ENCODE measurements at places on chromosomes 12 and 14. TPM values are rescaled to one million over a fixed set of nuclear protein-coding genes. Genes with fewer than 3 reads are reported as not detected.

The KRT5 gene
- total RNA-seq = not detected

The RBP5 gene
- 0.84 TPM for total RNA-seq

The SPRYD4 gene
- 4.4 TPM for total RNA-seq

The FLRT2 gene
- total RNA-seq = not detected

The COL2A1 gene
- 0.32 TPM for total RNA-seq

The CKAP4 gene
- total RNA-seq = 4.9 TPM

The GLIPR1L2 gene
- total RNA-seq = 0.09 TPM

The AVPR1A gene
- total RNA-seq = not detected

The LRFN5 gene
- total RNA-seq = not detected

The POTEM gene
- not detected for total RNA-seq

The GCH1 gene
- total RNA-seq = 68.3 TPM

The PRB2 gene
- not detected for total RNA-seq

The PNN gene
- total RNA-seq = 101 TPM

The NINJ2 gene
- 8.6 TPM for total RNA-seq

The TCL1B gene
- total RNA-seq = not detected

The SMOC1 gene
- not detected for total RNA-seq

The TTC9 gene
- total RNA-seq = 13.1 TPM

The SPIC gene
- not detected for total RNA-seq

The MAP3K9 gene
- 5.7 TPM for total RNA-seq

The IL31 gene
- not detected for total RNA-seq

The HIP1R gene
- total RNA-seq = 31.8 TPM

The IFI27L1 gene
- 41.2 TPM for total RNA-seq

The CLEC9A gene
- total RNA-seq = not detected

The PLEKHD1 gene
- 0.16 TPM for total RNA-seq

The SERPINA9 gene
- total RNA-seq = not detected

The CMKLR1 gene
- not detected for total RNA-seq

The RAB2B gene
- 28.2 TPM for total RNA-seq

The DTX3 gene
- total RNA-seq = 18.1 TPM

The ZBTB42 gene
- 5.4 TPM for total RNA-seq
